Kasumi-1 (cell line): ENCODE measurements at places on chromosomes 7 and 10.

DNA sequence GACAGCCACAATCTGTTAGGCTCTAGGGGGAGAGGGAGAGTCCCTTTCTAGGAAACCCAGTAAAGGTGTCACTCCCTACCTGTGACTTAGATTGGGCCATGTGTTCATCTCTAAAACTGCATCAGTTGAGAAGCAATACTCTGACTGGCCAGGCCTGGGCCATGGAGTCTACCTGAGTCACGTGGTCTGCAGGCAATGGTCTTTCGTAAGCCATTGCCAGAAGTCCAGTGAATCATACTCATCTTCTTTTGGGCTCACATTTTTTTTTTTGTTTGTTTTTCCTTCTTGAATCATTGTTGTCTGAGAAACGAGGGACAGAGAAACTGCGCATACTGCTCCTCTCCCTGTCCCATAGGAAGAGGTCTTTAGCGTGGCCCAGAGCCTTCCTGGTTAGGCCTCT lies 215.6 kb downstream of the CCSER2 start:
- no peak for DNase-seq

DNA sequence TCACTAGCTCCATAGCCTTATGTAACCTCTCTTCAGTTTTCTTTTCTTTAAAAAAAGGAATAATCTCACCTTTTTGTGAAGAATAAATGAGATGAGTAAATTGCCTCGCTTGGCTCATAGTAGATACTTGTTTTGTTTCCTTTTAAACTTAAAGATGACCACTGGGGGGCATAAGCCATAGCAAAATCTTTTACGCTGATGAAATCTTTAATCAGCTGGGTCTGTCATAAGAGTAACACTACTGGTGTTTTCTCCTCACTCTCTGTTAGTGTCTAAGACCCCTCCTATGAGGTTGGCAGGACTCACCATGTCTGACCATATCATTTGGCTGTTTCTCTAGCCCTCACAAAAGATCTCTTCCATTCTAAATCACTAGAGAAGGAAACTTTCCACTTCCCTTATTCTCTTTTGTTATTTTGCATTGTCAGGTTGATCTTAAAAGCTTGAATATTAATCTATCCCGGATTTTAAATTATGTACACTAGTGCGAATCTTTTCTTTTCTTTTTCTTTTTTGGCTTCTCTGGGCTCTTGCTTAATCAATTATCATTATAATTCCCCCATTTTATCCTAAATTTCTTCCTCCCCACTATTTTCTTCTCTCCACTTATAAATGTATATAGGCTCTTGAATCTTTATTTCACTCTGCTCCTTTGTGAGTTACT lies 12.5 kb downstream of the STAG3 start:
- DNase-seq, result peak; percentile 50

GRCh38 chr10:79488336-79488735 lies 24.0 kb upstream of the EIF5AL1 start:
- no peak for DNase-seq

DNA sequence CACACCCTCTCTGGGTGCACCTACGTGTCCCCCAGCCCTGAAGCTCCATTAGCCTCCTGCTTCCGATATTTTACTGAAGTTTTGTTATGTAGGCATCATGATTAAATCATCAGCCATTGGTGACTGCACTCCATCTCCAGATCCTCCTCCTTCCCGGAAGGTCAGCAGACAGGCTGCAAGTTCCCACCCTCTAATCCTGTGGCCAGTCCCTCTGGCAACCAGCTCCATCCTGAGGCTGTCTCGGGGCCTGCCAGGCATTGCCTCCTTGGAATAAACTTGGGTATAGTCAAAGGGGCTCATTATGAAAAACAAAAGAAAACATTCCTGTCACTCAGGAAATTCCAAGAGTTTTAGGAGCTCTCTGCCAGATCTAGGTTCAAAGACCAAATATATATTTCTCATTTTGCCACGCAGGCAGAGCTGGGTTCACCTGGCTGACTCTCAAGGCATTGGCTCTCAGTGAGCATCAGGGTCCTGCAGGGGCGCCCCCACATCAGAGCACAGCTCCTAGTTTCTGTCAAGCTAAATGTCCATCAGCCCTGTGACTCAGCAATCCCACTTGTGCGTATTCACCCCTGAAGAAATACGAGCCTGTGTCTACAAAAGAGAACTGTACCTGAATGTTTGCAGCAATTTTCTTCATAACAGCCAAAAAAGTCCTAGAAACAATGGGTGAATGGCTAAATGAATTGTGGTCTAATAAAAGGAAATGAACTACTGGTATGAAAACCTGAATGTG lies 27.4 kb upstream of the TMEM72 start:
- no peak for DNase-seq

- no peak for DNase-seq
These were observed 3.5 kb downstream of the DOCK1 start for GRCh38 chr10:126908729-126909128.

DNA sequence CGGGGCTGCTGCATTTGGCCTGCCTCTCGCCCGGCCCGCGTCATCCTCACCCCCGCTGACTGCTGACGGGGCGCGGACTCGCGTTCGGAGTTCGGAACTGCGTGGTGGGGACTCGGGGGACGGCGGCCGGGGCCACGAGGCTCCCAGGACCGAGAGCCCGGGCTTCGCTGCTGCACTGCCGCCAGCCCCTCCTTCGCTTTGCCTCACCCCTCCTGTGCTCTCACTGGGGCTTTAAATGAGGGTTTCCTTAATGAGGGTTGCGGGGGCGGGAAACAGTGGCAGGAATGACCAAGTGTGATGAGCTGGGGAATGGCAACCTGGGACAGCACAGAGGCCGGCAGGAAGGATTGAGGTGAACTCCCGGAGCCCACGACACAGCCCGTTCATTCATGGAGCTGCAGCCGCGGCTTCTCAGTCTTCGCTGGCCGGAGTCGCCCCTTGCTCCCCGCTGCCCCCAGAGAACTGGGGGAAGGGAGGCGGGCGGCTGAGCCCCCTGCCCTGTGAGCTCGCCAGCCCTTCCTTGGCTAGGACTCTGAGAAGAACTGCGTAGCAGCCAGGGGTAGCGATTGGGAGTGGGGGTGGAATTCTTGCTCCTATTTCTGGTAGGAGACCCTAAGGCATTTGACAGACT lies 1.5 kb upstream of the LRRC4 start:
- no peak for DNase-seq

DNA sequence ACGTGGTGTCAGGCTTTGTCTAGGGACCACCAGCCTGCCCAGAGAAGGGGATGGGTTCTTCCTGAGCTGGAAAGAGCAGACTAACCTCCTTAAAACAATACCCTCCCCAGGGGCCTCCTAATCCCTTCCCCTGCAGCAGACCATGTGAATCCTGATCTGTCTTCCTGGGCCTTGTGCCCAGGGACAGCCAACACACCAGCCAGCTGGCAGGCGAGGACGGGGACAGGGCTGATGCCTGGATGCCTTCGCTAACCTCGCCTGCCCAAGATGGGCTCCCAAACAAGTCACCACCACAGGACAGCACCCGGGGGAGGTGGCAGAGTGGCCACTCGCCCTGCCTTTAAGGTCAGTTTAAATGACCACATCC lies 17.6 kb downstream of the PODXL start:
- no peak for DNase-seq

GRCh38 chr7:150621376-150621775 lies 10.8 kb downstream of the GIMAP6 start:
- no peak for DNase-seq

DNA sequence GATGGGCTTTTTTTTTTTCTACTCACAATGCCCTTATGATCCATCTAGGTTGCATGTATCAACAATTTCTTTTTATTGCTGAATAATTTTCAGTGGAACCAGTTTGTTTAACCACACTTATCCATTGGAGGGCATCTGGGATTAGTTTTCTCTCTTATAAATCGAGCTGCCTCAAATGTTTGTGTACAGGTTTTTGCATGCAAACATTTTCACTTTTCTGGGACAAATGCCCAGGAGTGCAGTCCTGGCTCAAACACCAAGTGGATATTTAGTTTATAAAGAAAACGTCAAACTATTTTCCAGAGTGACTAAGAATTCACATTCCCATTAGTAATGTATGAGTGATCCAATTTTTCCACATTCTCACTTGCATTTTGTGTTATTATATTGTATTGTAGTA lies 313.4 kb downstream of the CXCL12 start:
- DNase-seq, result no peak

GRCh38 chr10:16943295-16944285 lies 126.4 kb upstream of the RSU1 start:
- DNase-seq, result no peak

GRCh38 chr7:101804967-101805366 lies 12.5 kb upstream of the CUX1 start:
- DNase-seq, result no peak

DNA sequence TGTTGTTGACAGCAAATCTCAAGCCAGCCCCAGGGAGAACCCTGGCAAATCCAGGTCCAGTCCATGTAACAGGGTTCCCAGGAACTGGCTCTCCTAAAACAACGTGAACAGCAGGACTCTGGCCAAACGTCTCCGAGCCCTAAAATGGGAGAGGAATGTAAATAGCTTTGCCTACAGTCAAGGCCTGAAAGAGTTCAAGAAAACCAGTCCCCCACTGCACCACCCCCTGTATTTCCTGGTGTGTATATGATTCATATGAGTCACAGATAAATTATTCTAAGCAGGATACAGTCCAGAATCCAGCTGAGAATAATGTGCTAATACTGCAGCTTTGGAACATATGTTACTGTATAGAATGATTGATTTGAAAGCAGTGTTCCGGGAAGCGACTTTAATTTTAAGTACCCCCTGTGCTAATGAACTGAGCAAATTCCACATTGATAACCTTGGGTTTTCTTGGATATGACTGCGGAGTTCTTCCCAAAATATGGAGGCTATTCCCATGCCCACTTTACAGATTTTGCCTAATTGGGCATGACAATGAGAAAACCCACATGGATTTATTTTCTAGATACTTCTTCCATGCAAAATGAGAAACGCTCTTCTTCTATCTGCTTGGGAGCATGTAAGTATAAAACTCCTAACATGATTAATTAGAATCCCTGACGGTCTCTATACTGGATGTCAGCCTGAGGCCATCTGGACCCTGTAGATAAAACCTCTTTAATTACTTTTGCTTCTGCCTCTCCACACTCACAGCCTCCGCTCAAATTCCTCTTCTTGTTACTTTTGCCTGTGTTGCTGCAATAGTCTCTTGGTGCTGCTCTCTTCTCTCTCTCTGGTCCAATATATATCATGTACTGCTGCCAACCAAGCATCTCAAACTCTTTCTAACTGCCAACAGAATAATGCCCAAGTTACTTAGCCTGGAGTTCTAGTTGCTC lies 50.2 kb downstream of the LAMB4 start:
- DNase-seq, result no peak

- DNase-seq, result no peak
These were observed 67.3 kb upstream of the PALS2 start for GRCh38 chr7:24505968-24506367.

DNA sequence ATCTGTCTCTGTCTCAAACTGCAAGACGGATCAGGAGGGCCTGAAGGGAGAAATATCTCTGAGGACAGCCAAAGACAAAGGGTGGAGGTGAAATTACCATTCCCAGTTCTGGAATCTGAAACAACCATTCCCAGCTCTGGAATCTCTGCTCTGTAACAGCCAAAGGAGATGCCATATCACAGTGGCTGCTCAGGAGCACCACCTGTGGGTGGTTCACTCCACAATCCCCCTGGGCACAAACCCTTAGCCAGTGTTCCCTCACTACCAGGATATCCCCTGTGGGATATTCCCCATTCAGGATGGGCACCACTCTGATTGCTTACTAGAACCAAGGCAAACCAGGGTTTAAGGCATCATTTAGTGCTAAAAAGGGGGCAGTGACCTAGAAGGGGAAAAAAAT lies 199.0 kb downstream of the HTR7 start:
- no peak for DNase-seq

- DNase-seq, result no peak
These were observed 208.3 kb downstream of the ZMYND11 start for GRCh38 chr10:343231-344220.

DNA sequence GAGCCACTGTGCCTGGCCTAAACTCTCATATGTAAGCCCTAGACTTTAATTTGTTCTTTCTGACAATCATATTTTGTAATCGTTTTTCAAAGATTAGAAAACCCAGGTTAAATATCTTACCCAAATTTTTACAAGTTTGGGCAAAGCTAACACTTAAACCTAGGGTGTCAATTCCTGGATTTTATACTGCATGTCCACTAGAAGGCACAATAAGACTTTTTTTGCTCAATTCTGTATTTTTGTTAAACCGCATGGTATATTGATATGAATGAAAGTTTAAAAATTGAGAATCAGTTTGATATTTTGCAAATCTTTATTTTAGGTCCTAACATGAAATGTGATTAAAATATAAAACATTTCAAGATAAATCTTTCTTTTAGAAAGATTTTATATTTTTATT lies 29.3 kb downstream of the DYNC2I1 start:
- DNase-seq, result peak; percentile 68

- no peak for DNase-seq
These were observed 213.5 kb upstream of the TMEM229A start for GRCh38 chr7:124246262-124246863.

DNA sequence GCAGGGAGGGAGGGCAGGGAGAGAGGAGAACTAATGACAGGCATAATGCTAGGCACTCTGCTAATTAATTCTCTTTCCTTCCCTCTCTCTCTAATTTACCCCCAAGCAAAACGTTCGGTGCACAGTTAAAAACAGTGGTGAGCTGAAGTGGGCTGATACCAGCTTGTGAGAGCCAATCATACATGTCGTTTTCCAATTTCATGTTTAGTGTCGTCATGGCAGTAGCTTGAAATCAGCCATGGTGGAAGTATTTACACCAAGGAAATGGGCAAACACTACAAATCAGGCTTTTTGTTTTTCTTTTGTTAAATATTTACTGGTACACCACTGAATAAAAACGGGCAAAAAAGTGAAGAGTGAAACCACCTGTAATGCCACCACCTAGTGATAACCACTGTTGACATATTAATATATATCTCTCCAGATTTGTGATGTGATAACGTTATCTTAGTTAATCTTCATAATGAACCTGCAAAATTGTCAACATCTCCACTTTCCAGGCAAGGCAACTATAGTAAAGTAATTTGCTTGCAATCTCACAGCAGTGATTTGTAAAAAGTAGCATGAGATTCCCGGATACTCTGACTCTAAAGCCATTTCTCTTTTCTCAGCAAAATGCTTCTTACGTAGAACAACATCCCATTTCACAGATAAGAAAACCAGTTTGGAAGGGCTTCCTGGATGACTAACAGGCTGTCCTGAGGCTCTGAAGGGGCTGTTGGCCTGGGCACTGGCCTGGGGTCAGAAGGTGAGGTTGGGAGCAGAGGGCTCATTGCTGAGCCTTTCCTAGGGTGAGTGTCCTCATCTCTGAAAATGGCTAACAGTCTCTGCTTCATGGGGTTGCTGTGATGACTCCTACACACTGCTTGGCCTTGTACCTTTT lies 83.7 kb downstream of the ATXN7L1 start:
- DNase-seq, result no peak

- no peak for DNase-seq
These were observed 21.5 kb downstream of the BTAF1 start for GRCh38 chr10:91944880-91945630.

DNA sequence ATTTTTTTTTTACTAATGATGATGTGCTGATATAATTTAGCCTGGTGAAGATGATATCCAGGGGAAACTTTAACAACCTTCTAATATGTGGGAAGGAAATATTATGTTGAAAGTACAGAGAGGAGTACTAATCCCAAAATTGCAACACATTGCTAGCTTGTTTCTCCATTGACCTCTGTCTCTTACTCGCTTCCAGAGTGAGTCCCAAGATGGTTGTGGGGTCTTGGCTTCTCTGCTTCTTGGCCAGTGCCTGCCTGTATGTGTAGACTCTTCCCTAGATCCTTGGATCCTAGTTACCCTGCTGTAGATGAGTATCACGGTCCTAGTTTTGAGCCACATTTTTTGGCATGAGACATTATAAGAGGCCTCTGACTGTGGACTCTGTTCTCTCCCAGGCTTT lies 17.5 kb downstream of the BMPER start:
- no peak for DNase-seq
